ENCODE measurements at places on chromosomes 1 and 21. TPM values are rescaled to one million over a fixed set of nuclear protein-coding genes. Genes with fewer than 3 reads are reported as not detected.

Gene PRR9
- not detected for polyA plus RNA-seq

Gene ARMH1
- polyA plus RNA-seq, result 1.8 TPM

Gene SLC6A9
- polyA plus RNA-seq, result 3.8 TPM

Gene MSH4
- 0.31 TPM for polyA plus RNA-seq

Gene RSPH1
- polyA plus RNA-seq, result 0.36 TPM

- DNase-seq, result no peak
Measured at GRCh38 chr1:160855181-160855981, 7.3 kb downstream of the CD244 start.

- DNase-seq, result no peak
Measured at GRCh38 chr1:208544794-208545193, 300.6 kb upstream of the PLXNA2 start.

GRCh38 chr1:29521438-29521715 lies 285.1 kb downstream of the PTPRU start:
- DNase-seq, result no peak
